Activated CD8-positive, alpha-beta memory T cell treated with anti-CD3 and anti-CD28 coated beads, Interleukin-2, amount 10 ng/mL, durations not matched to agents 7 days and 5 days (primary cell): ENCODE measurements at places on chromosomes 11 and 22.
A peak's percentile ranks its signal among the peaks of the same experiment; 100 is the strongest.

DNA sequence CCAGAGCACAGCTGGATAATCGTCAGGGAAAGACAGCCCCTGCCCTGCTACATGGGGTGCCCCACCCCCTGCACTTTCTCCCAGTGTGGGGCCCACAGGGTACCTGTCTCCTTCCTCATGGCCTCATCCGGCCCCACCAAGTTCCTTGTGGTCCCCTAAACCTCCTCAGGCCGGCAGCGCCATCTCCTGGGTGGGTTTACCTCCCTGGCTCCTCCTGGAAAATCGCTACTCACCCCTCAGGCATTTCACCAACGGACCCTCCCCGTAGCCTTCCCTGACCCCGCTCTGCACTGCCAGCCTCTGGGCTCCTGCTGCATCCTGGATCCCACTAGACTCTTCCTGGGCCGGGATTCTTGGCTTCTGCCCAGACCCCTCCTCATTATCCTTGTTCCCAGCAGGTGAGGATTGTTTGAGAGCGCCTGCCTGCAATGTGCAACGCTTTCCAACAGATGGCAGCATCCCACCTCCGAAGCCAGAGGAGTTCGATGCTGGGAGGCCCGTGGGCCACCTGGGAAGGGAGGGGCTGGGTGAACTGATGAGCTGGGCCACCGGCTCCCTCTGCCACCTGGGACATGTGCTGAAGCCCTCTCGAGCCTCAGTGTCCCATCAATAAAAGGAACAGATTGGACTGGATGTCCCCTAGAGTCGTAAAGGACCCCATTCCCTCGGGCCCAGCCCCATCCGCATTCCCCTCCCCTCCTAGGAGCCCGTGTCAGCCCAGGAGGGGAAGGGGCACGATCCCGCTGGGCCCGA, 44.2 kb upstream of the TTLL12 start:
- DNase-seq, result peak; percentile 80

GRCh38 chr11:72738199-72739141, 13.7 kb downstream of the ARAP1 start:
- DNase-seq, result no peak

GRCh38 chr11:79437278-79437980, 3.4 kb downstream of the TENM4 start:
- DNase-seq, result no peak

DNA sequence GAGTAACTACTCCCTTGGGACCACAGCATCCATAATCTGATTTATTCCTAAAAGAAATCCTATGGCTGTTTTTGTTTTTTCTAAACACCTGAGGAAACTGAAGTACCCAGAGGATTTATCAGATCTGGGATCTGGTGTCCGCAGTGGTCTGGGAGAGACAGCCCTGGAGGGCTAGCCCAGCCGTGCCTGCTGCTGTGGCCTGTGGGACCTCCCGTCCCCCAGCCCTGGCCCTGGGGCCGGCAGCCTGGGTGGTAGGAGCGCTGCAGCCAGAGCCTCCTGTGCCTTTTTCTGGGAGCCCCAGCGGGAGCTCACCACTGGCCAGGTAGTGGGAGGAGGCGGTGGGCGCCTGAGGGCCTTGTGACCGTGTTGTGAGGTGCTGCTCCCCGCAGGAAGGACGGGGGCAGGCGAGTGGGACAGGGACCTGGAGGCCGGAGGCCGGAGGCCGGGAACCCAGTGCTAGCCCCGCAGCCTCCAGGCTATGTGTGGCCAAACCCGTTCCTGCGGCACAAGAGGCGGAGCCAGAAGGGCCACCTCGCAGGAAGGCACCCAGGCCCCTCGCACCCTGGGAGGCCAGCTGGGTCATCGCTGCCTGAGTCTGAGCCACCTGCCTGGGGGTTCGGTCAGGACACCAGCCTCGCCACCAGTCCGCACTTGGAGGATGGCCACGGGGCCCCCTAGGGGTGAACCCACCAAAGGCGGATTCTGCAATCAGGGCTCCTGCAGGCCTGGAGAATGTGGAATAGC, 18.2 kb upstream of the C11orf96 start:
- no peak for DNase-seq

DNA sequence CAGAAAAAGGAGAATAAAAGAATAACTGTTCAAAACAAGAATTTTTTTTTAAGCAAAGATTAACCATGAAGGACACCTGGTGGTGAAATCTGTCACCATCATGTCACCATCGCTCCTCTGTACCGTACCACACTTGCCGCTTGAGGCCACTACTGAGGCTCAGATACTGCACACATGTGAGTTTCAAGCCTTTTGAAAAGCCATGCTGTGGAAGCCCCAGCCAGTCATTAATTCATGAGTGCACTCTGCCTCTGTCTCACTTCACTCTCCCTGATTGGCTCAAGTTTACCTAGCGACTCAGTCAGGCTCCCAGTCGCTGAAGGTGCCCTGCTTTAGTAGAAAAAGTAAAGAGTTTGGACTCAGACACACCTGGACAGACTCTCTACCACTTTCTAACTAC, 6.6 kb upstream of the MS4A12 start:
- peak; percentile 47 for DNase-seq

GRCh38 chr22:49166211-49166610, 661.5 kb downstream of the BRD1 start:
- DNase-seq, result no peak

- peak; percentile 33 for DNase-seq
Observed at GRCh38 chr22:42064629-42065028, 6.0 kb downstream of the NAGA start.

GRCh38 chr11:124716591-124716990, 23.2 kb upstream of the NRGN start:
- DNase-seq, result no peak

DNA sequence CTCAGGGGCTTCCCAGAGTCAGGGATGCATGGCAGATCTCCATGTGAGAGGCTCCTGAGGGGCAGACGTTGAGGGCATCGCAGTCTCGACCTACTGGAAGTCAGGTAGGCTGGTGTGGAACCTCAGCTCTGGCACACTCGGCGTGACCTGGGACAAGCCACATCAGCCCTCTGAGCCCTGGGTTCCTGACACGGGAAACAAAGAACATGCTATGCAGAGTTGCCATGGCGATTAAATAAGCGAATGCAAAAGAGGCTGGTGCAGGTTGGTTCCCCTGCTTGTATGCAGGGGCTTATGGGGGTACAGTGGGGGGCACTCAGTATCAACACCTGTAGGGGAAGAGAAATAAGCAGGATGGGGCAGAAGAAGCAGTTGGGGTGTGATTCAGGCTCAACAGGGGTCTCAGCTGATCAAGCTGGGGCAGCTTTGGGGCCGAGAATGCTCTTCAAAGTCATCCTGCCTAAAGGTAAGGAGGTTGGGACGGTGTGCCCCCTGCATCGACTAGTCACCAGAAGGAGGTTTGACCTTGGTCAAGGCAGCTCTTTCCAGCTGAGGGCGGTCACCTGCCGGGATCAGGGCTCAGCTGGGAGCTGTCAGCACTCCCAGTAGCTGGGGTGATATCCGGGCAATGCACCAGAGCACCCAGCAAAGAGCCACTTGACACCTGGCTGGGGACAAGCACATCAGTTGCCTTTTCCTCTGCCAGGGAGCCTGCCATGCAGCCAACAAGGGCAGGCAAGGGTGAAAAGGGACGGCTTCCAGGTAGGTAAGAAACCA, 442.7 kb downstream of the MIAT start:
- DNase-seq, result no peak

DNA sequence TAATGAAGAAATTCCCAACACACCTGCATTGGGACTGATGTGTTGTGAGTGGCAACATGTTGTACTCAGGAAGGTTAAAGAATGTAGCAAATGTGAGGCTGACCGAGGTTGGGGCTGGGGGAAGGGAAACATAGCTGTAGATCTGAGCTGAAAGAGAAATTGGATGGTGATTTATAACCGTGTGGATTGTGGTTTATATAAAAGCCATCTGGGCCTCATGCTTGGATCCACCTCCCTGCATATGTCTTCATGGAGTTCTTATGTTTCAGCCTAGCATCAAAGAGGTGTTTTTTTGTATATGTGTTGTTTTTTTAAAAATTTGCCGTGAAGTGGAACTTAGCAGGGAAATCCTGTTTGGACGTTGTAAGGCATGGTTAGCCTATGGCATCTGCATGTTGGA, 141.3 kb downstream of the NAV2 start:
- DNase-seq, result no peak

GRCh38 chr22:30291058-30291892, 2.0 kb upstream of the CASTOR1 start:
- no peak for DNase-seq

DNA sequence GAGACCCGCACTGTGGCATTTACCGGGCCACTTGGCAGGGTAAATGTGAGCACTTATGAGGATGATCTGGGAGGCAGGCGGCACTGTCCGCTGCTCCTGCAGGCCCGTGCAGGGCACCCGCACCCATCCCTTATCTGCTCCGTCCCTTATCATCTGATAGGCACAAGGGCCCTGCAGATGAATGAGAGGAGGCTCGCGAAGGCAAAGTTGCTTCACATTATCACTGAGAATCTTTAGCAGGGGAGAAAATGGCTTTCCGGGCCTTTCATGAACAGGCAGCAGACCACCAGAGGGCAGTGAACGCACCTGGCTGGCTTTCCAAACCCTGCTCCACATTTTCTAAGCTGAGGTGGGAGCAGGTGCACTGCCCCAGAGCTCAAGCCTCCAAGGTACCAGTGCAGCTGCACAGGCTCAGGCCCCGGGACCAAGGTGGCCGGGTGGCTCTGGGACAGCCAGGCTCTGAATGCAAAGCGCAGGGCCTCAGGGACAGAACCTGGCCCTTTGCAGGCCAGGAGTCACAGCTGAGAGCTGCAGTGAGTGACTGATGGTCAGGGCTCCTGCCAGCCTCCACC, 165.6 kb downstream of the SHANK2 start:
- DNase-seq, result no peak

- DNase-seq, result peak; percentile 63
Observed at GRCh38 chr11:3840004-3840869, 522 bp downstream of the RHOG start.

GRCh38 chr11:63614136-63614671, at the start of gene PLAAT3:
Gene PLAAT3 (minus strand): TSS chr11:63614433. CDS start chr11:63614014, 419 bp downstream.
- peak; percentile 66 for DNase-seq

DNA sequence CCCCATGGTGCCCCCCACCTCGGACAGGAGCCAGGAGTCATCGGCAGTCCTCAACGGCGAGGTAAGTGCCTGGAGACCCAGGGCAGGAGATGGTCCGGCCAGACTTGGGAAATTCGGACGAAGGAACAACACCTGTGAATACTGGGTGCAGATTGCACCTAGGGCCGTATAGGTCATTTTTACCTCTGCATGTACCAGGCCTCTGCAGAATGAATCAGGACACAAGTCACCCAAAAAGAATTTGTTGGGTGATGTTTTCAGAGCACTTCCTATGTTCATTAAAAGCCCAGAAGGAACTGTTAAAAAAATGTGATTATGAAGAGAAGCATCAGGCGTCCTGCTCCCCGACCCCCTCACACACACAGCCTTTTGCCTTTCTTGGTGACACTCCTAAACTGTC, 93.9 kb downstream of the C11orf91 start:
- no peak for DNase-seq

- DNase-seq, result no peak
Observed at GRCh38 chr11:1831338-1832210, 3.2 kb upstream of the SYT8 start.

DNA sequence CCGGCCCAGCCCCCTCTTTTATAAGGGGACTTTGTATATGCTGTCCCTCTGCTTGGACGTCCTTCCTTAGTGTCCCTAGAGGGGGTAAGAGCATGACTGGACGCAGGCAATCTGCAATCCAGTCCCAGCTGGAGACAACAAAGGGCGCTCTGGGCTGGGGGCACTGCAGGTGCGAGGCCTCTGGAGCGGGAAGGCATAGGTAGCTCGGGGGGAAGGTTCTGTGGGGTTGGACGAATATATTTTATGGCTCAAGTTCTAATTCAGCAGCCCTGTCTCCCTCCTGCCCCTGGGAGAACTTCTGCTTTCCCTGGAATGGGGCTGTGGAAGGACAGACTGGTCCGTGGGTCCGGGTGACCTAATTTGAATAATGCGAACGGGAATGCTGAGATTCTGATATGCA, 40.0 kb downstream of the KCNJ4 start:
- no peak for DNase-seq
